ENCODE measurements at places on chromosomes 3 and 15. TPM values are rescaled to one million over a fixed set of nuclear protein-coding genes. Genes with fewer than 3 reads are reported as not detected.

RARB gene
- total RNA-seq: 1.0 TPM

FOXB1 gene
- 2.2 TPM for total RNA-seq

KNL1 gene
- 16.2 TPM for total RNA-seq

CADPS gene
- total RNA-seq: not detected

CALML4 gene
- 10.9 TPM for total RNA-seq

MAGEL2 gene
- total RNA-seq: not detected

DMXL2 gene
- 25.5 TPM for total RNA-seq

CLPX gene
- 41.0 TPM for total RNA-seq

COLQ gene
- 0.79 TPM for total RNA-seq

VGLL3 gene
- total RNA-seq: 26.8 TPM

DHX36 gene
- total RNA-seq: 64.2 TPM

CFAP20DC gene
- 6.7 TPM for total RNA-seq

CHDH gene
- total RNA-seq: 0.28 TPM

CP gene
- 0.28 TPM for total RNA-seq

ZIC4 gene
- not detected for total RNA-seq

CPA3 gene
- not detected for total RNA-seq

SLC9A9 gene
- total RNA-seq: 1.7 TPM

CHRD gene
- total RNA-seq: not detected

LRRC28 gene
- total RNA-seq: 13.5 TPM

LNP1 gene
- 4.8 TPM for total RNA-seq

EXD1 gene
- 0.70 TPM for total RNA-seq

ZNF710 gene
- total RNA-seq: 23.4 TPM

ANKUB1 gene
- total RNA-seq: not detected

LMAN1L gene
- not detected for total RNA-seq

ZMYND10 gene
- 8.7 TPM for total RNA-seq

SIDT1 gene
- 3.3 TPM for total RNA-seq

SLC7A14 gene
- total RNA-seq: not detected

WDR76 gene
- total RNA-seq: 15.7 TPM

SYNPR gene
- total RNA-seq: not detected

TFG gene
- total RNA-seq: 224 TPM

TIMP4 gene
- total RNA-seq: 19.0 TPM

DNAH12 gene
- 0.22 TPM for total RNA-seq

EAF2 gene
- 0.90 TPM for total RNA-seq

TF gene
- total RNA-seq: 0.24 TPM

CCR3 gene
- 3.1 TPM for total RNA-seq
